Lung microvascular endothelial cell (primary cell): ENCODE measurements at places on chromosomes 4 and X. TPM values are rescaled to one million over a fixed set of nuclear protein-coding genes. Genes with fewer than 3 reads are reported as not detected.

The PPBP gene
- not detected in 2 replicates for total RNA-seq

The SLC16A2 gene
- total RNA-seq = 0.44 and 0.60 TPM in 2 replicates

The FBXW7 gene
- total RNA-seq = 34.7 and 51.2 TPM in 2 replicates

GRCh38 chr4:789571-790465, 36.1 kb downstream of the CPLX1 start:
- no peak for DNase-seq

- no peak for DNase-seq
Observed at GRCh38 chr4:74058048-74058651, 19.7 kb upstream of the CXCL3 start.

GRCh38 chr4:38105475-38106220, 145.4 kb downstream of the PTTG2 start:
- no peak for DNase-seq
